ENCODE measurements at places on chromosomes 3 and 15. TPM values are rescaled to one million over a fixed set of nuclear protein-coding genes. Genes with fewer than 3 reads are reported as not detected.

SUSD5 gene
- 1.4 TPM for total RNA-seq

TF gene
- 1.2 TPM for total RNA-seq

DLEC1 gene
- total RNA-seq = not detected

CYP1A2 gene
- not detected for total RNA-seq

ITPKA gene
- not detected for total RNA-seq

SKOR1 gene
- total RNA-seq = 0.13 TPM

TMCO5A gene
- total RNA-seq = not detected

CCDC39 gene
- total RNA-seq = 0.69 TPM

EEFSEC gene
- total RNA-seq = 17.8 TPM

PRSS50 gene
- total RNA-seq = not detected

ARL13B gene
- 2.6 TPM for total RNA-seq

GRCh38 chr3:153349108-153349499, 187.1 kb downstream of the RAP2B start:
- H3K4me3 ChIP-seq = no peak overlapping the region
- no peaks in the 10 kb centered on the region for H3K27me3 ChIP-seq
- H3K27ac ChIP-seq = no peak overlapping the region
- no peak for DNase-seq
- no peaks in the 10 kb centered on the region for H3K36me3 ChIP-seq
- H3K4me1 ChIP-seq = no peaks in the 10 kb centered on the region

DNA sequence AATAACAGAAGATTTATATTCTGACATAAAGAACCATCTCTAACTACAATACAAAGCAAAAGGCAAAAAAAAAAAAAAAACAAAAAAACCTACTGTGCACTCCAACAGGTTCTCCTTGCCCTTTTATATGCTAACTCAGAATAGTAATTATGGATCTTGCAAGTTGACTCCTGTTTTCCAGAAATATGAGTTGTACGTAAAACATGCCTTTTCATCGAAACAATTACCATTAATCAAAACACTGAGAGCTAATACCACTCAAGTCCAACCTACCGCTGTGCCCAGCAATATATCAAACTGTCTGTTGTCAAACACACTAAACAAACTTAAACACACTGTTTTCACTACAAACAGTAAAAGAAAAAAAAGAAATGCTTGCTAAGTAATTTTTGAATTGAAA, 389.8 kb downstream of the TBC1D5 start:
- no peak for DNase-seq
- no peak overlapping the region for H3K27ac ChIP-seq
- H3K4me1 ChIP-seq = no peaks in the 10 kb centered on the region
- H3K27me3 ChIP-seq = no peaks in the 10 kb centered on the region
- H3K4me3 ChIP-seq = no peak overlapping the region

- peaks cover 12% of the 10 kb centered on the region for H3K4me1 ChIP-seq
- peak; percentile 50 for DNase-seq
- peaks cover 76% of the 10 kb centered on the region for H3K27me3 ChIP-seq
These were observed 1.5 kb downstream of the MEGF11 start for GRCh38 chr15:66251790-66252684.

- no peaks in the 10 kb centered on the region for H3K4me1 ChIP-seq
- no peak for DNase-seq
- no peaks in the 10 kb centered on the region for H3K27me3 ChIP-seq
- no peak overlapping the region for H3K27ac ChIP-seq
These were observed 29.6 kb upstream of the SELENOK start for GRCh38 chr3:53921296-53921695.

- no peak overlapping the region for H3K27ac ChIP-seq
- peaks cover 6% of the 10 kb centered on the region for H3K4me1 ChIP-seq
- H3K27me3 ChIP-seq = no peaks in the 10 kb centered on the region
- H3K4me3 ChIP-seq = no peak overlapping the region
- H3K36me3 ChIP-seq = no peaks in the 10 kb centered on the region
- no peak for DNase-seq
These were observed 7.2 kb downstream of the RTF1 start for GRCh38 chr15:41423979-41424659.

DNA sequence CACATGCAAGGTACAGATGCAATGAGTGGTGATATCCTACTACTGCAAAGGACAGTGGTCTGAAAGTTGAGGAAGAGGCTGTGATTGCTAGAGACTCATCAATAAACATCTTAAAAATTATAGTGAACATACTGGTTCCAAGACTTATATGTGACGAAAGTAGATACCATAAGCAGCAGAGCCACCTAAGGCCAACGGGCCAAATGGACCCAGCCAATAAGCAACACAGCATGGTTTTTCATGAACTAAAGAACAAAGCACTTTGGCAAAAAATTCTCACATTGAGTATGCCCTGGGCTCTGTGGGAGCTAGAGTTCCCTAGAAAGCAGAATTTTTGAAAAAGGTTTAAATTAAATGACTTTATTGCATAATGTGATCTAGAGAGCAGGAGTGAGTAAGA, 272.1 kb downstream of the SI start:
- no peaks in the 10 kb centered on the region for H3K4me1 ChIP-seq
- no peaks in the 10 kb centered on the region for H3K27me3 ChIP-seq
- DNase-seq = no peak
- H3K36me3 ChIP-seq = no peaks in the 10 kb centered on the region

GRCh38 chr3:188722963-188723362, 448.8 kb upstream of the TPRG1 start:
- H3K4me3 ChIP-seq = no peak overlapping the region
- no peaks in the 10 kb centered on the region for H3K27me3 ChIP-seq
- H3K36me3 ChIP-seq = no peaks in the 10 kb centered on the region
- no peak for DNase-seq
- H3K4me1 ChIP-seq = no peaks in the 10 kb centered on the region

- peaks cover 5% of the 10 kb centered on the region for H3K27me3 ChIP-seq
- no peaks in the 10 kb centered on the region for H3K36me3 ChIP-seq
- H3K4me3 ChIP-seq = no peak overlapping the region
- H3K27ac ChIP-seq = no peak overlapping the region
These were observed 78.5 kb upstream of the PRR20G start for GRCh38 chr3:127366383-127366782.

- H3K4me1 ChIP-seq = no peaks in the 10 kb centered on the region
- no peak overlapping the region for H3K27ac ChIP-seq
- no peaks in the 10 kb centered on the region for H3K27me3 ChIP-seq
These were observed 268.1 kb downstream of the ULK4 start for GRCh38 chr3:41693799-41694198.

DNA sequence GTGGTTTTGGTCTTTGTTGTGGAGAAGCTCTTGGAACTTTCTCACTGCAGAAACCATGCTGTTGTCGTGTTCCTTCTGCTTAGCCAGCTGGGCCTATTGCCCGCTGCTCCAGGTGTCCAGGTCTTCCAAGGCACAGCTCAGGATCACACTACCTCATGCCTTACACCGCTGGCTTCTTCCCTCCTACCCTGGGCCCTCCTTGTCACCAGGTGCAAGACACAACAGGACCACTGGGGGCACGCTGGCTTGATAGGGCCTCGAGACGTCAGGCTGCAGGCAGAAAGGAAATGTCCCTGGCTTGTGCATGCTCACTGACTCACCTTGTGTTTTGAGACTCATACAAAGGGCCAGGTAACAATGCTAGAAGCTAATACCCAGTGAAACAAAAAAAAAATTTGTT, 32.3 kb downstream of the PAQR9 start:
- H3K4me3 ChIP-seq = no peak overlapping the region
- no peak overlapping the region for H3K27ac ChIP-seq
- no peaks in the 10 kb centered on the region for H3K36me3 ChIP-seq
- DNase-seq = no peak
- H3K27me3 ChIP-seq = no peaks in the 10 kb centered on the region
- no peaks in the 10 kb centered on the region for H3K4me1 ChIP-seq

GRCh38 chr3:158970006-158970405, 168.2 kb downstream of the MFSD1 start:
- no peaks in the 10 kb centered on the region for H3K4me1 ChIP-seq
- no peaks in the 10 kb centered on the region for H3K36me3 ChIP-seq
- no peaks in the 10 kb centered on the region for H3K27me3 ChIP-seq
- no peak overlapping the region for H3K4me3 ChIP-seq
- H3K27ac ChIP-seq = no peak overlapping the region

- H3K36me3 ChIP-seq = no peaks in the 10 kb centered on the region
- no peak overlapping the region for H3K27ac ChIP-seq
- no peaks in the 10 kb centered on the region for H3K27me3 ChIP-seq
- DNase-seq = no peak
- H3K4me3 ChIP-seq = no peak overlapping the region
- peaks cover 3% of the 10 kb centered on the region for H3K4me1 ChIP-seq
These were observed 105.6 kb upstream of the HES1 start for GRCh38 chr3:194030372-194030771.

- H3K4me3 ChIP-seq = no peak overlapping the region
- no peaks in the 10 kb centered on the region for H3K36me3 ChIP-seq
- H3K4me1 ChIP-seq = peaks cover 8% of the 10 kb centered on the region
- no peak overlapping the region for H3K27ac ChIP-seq
These were observed 70.2 kb downstream of the FMN1 start for GRCh38 chr15:33124279-33124678.

- H3K36me3 ChIP-seq = no peaks in the 10 kb centered on the region
- H3K27me3 ChIP-seq = no peaks in the 10 kb centered on the region
- H3K4me1 ChIP-seq = no peaks in the 10 kb centered on the region
- no peak overlapping the region for H3K27ac ChIP-seq
These were observed 780.4 kb downstream of the MECOM start for GRCh38 chr3:168883145-168883544.

DNA sequence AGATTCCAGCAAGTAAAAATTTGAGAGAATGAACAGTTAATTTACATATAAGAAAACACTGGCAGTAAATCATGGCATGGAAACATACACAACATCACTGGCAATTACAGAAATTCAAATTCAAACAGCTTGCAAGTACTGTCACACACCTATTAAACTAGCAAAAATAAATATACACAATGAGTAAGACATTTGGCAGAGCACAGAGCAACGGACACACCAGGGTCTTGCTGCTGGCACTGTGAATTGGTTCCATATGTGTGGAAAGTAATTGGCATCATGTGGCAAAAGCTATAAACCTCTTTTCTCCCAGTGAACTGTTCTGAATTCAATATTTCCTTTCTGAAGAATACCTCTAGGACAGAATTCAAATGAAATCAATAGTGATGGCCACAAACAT, 78.3 kb downstream of the LRRK1 start:
- no peaks in the 10 kb centered on the region for H3K27me3 ChIP-seq
- H3K27ac ChIP-seq = no peak overlapping the region
- H3K4me1 ChIP-seq = no peaks in the 10 kb centered on the region
- H3K4me3 ChIP-seq = no peak overlapping the region
- no peak for DNase-seq

DNA sequence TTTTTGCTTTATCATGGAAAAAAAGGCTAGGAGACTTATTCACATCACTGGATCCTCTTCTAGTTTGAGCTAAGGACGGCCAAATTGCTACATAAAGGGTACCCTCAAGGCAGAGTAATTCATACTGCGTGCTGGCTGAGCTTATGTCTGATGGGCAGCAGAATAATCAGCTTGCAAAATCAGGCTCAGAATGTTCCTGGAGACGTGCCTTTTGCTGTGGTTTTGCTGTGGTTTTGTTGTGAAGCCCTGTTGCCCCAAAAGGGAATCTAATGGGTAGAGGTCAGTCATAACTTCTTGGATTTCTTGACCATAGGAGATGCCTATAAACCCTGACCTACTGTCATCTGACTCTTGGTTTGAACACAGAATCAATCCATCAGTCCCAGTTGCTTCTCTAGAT, 189.9 kb downstream of the SOX2 start:
- DNase-seq = no peak
- no peaks in the 10 kb centered on the region for H3K4me1 ChIP-seq
- no peak overlapping the region for H3K4me3 ChIP-seq
- H3K27ac ChIP-seq = no peak overlapping the region

- no peak overlapping the region for H3K27ac ChIP-seq
- H3K4me3 ChIP-seq = no peak overlapping the region
- H3K4me1 ChIP-seq = peaks cover 13% of the 10 kb centered on the region
- DNase-seq = no peak
- no peaks in the 10 kb centered on the region for H3K36me3 ChIP-seq
- H3K27me3 ChIP-seq = no peaks in the 10 kb centered on the region
These were observed 60.0 kb upstream of the SMAD3 start for GRCh38 chr15:67005294-67005996.

DNA sequence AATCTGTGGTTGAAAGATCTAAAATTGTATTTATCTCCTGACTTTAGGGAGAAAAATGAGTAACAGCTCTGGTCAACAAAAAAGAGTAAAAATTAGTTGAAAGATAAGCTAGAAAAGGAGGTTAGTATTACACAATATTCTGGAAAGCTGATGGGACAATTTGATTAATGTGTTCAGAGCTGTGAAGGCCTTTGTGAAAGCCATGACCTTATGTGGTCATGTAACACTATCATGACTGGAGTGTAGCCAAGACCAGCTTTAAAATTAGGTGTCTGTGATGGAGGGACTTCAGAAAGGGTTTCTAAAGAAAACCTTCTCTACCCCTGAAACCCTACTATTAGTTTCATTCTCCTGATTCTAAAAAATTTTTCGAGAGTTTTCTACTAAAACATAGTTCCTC, 127.2 kb downstream of the NFKBIZ start:
- H3K27ac ChIP-seq = no peak overlapping the region
- no peaks in the 10 kb centered on the region for H3K36me3 ChIP-seq
- no peaks in the 10 kb centered on the region for H3K27me3 ChIP-seq
- DNase-seq = no peak
- peaks cover 8% of the 10 kb centered on the region for H3K4me1 ChIP-seq
- no peak overlapping the region for H3K4me3 ChIP-seq

DNA sequence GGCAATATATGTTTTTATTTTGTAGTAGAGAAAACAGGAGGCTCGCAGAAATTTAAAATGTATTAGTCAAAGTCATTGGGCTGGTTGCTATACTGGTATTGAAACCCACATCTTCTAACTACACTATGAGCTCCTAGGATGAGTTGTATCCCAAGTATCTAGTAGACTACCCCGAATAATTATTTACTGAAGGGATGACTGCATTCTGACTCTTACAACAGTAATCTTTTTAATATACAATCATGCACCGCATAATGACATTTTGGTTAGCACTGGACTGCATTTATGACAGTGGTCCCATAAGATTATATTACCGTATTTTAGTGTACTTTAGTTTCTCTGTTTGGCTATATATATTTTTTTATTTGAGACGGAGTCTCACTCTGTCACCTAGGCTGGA, 15.3 kb downstream of the PIGB start:
- H3K27me3 ChIP-seq = no peaks in the 10 kb centered on the region
- no peak overlapping the region for H3K27ac ChIP-seq
- H3K4me3 ChIP-seq = no peak overlapping the region
- H3K36me3 ChIP-seq = peaks cover 69% of the 10 kb centered on the region

- H3K4me1 ChIP-seq = no peaks in the 10 kb centered on the region
- H3K4me3 ChIP-seq = no peak overlapping the region
- H3K27me3 ChIP-seq = no peaks in the 10 kb centered on the region
- H3K36me3 ChIP-seq = no peaks in the 10 kb centered on the region
- H3K27ac ChIP-seq = no peak overlapping the region
These were observed 329.8 kb upstream of the RASGRP1 start for GRCh38 chr15:38894243-38894948.

DNA sequence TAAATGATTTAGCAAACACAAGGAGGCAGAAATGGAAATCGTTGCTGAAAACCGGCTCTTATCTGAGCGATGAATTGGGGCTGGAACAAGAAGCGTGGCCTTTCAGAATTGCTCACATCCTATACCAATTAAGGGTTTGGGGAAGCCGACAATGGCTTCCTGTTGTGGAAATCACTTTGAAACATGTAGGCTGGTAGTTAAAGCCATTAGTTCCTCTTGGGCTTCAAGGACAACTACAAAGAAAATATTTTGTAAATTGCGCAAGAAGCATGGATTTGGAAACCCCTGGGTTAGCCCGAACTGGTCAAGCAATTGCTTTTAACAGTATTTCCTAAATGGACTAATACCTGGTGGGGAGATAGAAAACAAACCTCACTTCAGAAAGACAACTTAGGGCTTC, 182.4 kb downstream of the ADAMTS9 start:
- DNase-seq = no peak
- H3K27me3 ChIP-seq = no peaks in the 10 kb centered on the region

Data from psoas muscle (tissue), 8 donors.